ENCODE measurements at places on chromosomes 1 and 21. TPM values are rescaled to one million over a fixed set of nuclear protein-coding genes. Genes with fewer than 3 reads are reported as not detected.
A peak's percentile ranks its signal among the peaks of the same experiment; 100 is the strongest.

The UBE2Q1 gene
- 33.0 TPM for total RNA-seq

The C1QTNF12 gene
- total RNA-seq = 2.1 TPM

The TFF3 gene
- 5.1 TPM for total RNA-seq

The FLG2 gene
- 0.05 TPM for total RNA-seq

The FHAD1 gene
- total RNA-seq = 0.66 TPM

The BRINP3 gene
- total RNA-seq = 0.47 TPM

The ZSWIM5 gene
- total RNA-seq = 0.24 TPM

The BTBD19 gene
- total RNA-seq = 0.42 TPM

The CAPN8 gene
- total RNA-seq = 0.38 TPM

The ANGPTL1 gene
- total RNA-seq = 3.9 TPM

DNA sequence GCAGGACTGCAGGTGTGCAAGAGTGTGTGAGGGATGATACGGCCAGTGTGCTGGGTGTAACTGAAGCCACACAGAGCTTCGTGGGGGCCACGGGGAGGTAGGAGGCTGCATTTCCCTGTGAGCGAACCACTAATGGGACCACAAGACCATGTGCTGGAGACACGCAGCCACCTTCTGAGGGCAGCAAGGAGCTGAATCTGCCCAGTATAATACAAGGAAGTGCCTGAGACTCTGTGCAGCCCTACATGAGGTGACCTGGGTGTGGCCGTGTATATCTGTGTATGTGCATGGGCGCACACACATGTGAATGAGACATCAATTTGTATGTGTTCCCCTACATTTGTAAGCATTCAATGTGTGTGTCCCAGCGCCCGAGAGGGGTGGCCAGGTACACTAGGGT lies 50.8 kb downstream of the CHD5 start:
- DNase-seq = no peak

- no peak for DNase-seq
These were observed 206.3 kb upstream of the NR5A2 start for GRCh38 chr1:199821029-199821779.

DNA sequence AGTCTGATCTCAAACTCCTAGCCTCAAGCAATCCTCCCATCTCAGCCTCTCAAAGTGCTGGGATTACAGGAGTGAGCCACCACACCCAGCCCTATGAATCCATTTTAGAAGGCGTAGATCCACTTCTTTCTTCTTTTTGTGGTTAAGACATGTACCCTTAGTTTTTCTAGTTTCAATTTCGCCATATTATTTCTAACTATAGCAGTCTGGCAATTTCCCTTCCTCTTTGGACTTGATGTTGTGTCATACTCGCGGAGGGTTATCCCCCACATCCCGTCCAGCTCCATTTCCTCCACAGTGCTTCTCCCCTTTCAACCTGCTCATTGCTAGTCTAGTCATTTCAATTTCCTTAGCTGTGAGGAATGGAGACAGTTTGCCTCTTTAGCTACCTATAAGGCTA lies 5.2 kb upstream of the LRRC8D start:
- no peak for DNase-seq

GRCh38 chr1:25106352-25106751 lies 126.0 kb downstream of the SYF2 start:
- DNase-seq = no peak

GRCh38 chr1:46030074-46030870 lies 102.2 kb downstream of the PIK3R3 start:
- no peak for DNase-seq

- DNase-seq = no peak
These were observed 14.7 kb downstream of the GREM2 start for GRCh38 chr1:240597153-240597745.

GRCh38 chr1:233269656-233270055 lies 25.9 kb downstream of the PCNX2 start:
- no peak for DNase-seq

DNA sequence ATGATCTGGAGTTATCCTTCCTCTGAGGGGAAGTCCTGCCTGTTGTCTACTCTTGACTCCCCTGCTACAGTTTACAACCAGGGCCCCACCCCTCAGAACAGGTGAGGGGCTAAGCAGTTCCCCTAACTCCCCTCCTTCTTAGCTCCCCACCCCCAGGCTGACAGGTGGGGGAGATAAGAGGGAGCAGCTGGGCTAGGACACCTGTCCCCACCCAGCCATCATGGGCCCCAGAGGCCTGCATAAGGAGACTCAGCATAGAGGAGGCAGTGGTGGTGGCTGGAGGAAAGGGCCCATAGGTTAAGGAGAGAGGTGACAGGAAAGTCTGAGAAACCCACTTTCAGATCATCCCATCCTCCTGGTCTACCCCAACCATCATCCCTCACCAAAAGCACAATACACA lies 6.8 kb downstream of the MEF2D start:
- DNase-seq = no peak

DNA sequence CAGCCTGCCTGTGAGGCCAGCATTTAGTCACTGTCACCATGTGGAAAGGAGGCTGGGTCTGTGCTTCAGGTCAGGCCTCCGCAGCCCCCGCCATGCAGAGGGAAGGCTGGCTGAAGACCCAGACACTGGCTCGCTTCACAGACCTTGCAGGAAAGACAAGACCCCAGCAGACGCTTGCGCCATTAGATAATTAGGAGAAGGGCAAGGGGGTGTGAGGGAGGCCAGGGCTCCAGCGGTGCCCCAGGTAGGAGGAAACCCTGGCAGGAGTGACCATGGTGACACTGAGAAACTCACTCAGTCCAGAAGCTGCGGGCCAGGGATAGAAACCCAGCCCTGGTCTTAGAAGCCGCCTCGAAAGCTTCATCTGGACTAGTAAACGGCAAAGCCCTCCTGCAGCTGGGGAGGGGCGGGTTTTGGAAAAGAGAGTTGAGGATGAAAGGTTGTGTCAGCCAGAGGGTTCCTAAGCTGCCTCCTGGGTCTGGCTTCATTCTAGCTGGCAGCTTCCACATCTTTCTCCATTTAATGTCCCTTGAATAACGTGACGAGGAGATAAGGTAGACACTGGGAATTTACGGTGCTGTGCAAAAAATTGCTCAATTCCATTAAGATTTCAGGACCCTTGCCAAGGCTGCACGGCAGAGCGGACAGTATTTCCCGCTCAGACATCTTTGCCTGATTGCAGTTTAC lies 294.1 kb upstream of the VAMP3 start:
- DNase-seq = no peak

DNA sequence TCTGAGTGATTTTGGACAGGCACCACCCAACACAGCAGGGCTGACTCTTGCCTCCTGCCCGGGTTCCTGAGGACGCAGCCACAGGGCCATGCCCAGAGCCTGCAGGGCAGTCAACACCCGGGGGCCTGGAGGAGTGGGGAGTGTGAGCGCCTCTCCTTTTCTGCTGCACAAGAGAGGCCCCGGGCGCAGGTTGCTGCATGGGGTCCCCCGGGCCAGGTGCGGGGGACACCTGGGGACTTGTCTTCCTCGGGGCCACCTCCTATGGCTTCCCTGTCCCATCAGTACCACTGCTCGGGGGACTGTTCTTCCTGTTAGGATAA lies 6.9 kb upstream of the TTC34 start:
- no peak for DNase-seq

DNA sequence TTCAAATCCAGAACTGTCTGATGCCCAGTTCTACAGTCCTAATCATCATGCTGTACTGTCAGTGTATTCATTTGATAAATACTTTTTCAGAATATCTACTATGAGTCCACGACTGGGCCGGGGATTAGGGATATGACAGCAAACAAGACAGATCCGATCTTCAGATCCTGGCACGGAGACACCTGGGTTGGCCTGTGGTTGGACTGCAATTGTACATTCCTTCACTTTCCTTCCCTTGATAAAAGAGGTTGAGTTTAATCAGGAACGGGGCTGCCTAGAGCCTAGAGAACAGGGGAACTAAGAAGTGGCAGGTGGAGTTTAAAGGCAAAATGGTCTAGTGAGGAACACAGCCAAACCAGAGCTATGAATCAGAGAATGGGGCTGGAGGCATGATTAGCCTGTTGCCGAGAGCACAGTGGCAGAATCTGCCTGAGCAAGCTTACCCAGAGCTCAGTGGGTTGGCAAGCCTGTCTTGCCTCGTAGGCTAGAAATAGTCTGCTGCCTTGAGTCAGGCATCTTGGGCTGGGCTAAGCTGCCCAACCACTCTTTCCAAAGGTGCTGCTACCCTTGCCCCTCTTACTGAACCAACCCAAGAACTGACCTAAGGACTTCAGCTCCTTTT lies 38.1 kb upstream of the PTCH2 start:
- no peak for DNase-seq

DNA sequence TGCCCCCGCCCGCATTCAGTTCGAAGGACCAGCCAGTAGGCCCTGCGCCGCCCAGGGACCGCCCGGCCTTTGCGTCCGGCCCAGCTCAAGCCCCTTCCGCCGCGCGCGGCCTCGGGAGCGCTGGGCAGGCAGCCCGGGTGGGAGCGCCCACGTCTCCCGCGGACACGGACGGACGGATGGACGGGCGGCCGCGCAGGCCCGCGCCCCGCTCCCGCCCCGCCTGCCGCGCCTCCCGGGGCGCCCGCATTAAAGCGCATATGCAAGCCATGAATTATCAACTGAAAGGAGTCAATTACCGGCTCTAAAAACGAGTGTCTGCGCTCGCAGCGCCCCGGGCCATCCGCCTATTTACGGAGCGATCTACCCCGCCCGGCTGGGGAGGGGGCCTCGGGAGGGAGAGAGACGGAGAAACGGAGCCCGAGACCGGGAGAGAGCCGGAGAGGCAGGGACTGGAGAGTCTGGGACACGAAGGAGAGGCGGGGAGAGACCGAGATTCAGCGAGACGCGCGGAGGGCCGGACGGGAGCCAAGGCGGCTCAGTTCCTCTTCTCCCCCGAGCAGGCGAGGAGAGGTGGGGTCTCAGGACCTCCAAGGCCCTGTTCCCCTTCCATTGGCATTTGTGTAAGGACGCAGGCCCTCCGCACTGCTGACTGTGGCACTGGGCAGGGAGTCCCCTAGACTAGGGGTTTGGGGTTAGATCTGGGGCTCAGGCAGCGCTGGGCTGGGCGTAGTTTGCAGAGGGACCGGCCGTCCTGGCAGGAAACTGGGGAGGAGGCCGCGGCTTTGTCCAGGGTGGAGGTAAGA lies 41.3 kb upstream of the DMBX1 start:
- no peak for DNase-seq

- no peak for DNase-seq
These were observed 34.8 kb upstream of the CD101 start for GRCh38 chr1:116966791-116967190.

DNA sequence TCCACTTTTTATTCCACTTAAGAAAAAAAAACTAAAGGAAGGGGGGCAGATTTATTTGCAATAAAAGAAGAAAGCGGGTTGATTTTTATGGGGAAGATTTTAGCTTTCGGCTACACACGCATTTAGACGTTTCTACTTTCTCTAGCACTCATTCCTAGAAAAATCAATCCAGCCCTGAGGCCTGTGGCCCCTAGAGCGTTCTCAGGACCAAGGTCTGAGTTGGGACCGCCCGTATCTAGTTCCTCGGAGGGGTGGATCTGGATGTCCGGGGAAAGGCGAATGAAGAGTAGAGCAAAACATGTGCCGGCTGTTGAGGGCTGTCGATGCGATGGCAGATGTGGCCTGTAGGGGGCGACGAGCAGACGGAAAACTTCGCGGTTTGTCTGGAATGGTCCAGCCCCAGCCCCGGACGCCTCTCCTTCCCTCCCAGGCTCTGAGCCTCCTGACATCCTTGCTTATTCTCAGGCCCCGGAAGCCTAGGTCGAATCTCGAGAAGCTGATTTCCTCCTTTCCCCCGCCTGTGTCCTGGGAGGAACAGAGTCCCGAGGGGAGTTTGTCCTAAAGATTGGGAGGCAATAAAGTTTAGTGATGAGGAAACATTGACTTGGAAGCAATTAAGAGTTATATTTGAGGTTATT lies 5.2 kb downstream of the FOXD3 start:
- DNase-seq = peak; percentile 32

DNA sequence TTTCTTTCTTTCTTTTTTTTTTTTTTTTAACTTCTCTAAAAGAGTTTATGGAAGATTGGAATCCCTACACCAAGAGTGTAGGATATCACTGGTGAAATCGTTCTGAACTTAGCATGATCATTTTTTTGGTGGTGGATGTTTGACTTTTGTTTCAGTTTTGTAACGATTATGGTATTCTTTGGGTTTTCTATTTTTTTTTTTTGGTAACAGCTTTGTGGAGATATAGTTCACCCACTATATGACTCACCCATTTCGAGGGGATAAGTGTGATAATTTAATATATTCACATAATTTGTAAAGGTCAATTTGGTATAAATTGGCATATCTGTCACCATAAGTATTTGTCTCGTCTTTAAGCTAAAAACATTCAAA lies 29.2 kb downstream of the AGPAT3 start:
- no peak for DNase-seq

GRCh38 chr1:232624546-232625281 lies 5.2 kb downstream of the SIPA1L2 start:
- no peak for DNase-seq

GRCh38 chr1:224670506-224670905 lies 54.4 kb downstream of the CNIH3 start:
- DNase-seq = no peak

DNA sequence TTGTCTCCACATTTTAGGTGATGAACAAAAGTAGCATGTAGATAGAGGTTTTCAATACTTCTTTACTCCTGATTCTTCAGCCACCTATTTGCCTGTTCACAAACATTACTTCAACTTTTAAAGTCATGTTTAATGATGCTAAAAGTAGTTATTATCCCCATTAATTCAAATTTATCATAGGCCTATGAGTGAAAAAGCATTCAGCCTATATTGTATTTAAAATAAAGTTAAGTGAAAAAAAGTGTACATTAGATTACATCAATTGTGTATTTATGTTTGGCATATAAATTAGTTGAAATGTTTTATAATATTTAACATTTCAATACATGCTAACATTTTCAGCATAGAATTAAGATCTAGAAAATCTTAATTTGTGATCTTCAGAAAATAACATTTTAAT lies 10.5 kb downstream of the CDKN2C start:
- DNase-seq = no peak

GRCh38 chr1:42014823-42015222 lies 96.1 kb upstream of the HIVEP3 start:
- no peak for DNase-seq

- no peak for DNase-seq
These were observed 14.1 kb downstream of the CRP start for GRCh38 chr1:159700312-159700711.

DNA sequence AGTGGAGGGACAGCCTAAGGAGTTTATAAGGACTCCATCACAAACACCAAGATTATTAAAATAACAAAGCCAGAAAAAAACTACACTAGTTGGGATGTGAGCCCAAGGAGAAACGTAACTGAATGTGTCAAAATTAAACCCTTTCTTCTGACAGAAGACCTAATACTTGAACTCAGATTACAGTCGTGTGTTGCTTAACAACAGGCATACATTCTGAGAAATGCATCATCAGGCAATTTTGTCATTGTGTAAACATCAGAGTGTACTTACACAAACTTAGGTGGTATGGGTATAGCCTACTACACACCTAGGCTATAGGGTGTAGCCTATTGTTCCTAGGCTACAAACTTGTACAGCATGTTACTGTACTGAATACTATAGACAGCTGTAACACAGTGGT lies 23.4 kb downstream of the DSTYK start:
- DNase-seq = no peak

- no peak for DNase-seq
These were observed 52.6 kb downstream of the LAMC1 start for GRCh38 chr1:183075861-183076260.

Measured in thymus (tissue), 14 donors.